ACHN (cell line): ENCODE measurements at places on chromosomes 5 and 9.

DNA sequence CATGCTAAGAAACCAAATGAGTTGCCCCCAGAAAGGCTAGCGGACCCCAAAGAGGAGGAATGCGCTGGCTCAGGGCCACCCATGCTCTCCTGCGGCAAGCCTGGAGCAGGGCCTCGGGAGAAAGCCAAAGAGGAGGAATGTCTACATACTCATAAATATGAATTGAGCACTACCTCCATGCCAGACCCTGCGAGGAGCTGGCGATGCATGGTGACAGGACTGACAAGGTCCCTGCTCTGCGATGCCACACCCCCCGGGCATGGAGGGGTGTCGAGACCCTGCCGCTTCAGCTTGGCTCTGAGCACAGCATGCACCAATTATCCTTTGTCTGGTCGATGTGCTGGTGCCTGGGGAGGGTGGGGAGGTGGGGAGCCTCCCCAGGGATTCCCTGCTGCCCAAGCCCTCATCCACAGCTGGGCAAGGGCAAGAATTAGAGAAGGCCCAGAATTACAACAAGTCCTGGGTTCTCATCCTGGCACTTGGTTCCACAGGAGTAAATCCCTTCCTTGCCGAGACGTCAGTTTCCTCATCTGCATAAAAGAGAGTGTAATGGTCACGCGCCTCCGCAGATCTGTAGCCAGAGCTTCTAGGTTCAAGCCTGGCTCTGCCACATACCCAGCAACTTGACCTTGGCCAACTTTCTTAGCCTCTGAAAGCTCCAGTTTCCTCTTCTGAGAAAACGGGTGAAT lies 74.4 kb downstream of the FAM114A2 start:
- no peak for DNase-seq

GRCh38 chr5:53076014-53076583 lies 33.5 kb downstream of the MOCS2 start:
- no peak for DNase-seq

DNA sequence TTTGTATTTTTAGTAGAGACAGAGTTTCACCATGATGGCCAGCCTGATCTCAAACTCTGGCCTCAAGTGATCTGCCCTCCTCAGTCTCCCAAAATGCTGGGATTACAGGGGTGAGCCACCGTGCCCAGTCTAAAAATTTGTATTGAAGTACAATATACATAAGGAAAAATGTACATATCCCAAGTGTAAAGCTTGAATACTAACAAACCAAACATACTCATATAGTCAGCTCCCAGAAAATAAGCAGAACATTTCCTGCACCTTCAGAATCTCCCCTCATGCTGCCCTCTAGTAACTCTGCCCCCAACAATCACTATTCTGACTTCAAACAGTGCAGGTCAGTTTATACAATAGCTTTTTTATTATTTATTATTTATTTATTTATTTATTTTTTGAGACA lies 1.6 kb upstream of the NOL6 start:
- DNase-seq: no peak

DNA sequence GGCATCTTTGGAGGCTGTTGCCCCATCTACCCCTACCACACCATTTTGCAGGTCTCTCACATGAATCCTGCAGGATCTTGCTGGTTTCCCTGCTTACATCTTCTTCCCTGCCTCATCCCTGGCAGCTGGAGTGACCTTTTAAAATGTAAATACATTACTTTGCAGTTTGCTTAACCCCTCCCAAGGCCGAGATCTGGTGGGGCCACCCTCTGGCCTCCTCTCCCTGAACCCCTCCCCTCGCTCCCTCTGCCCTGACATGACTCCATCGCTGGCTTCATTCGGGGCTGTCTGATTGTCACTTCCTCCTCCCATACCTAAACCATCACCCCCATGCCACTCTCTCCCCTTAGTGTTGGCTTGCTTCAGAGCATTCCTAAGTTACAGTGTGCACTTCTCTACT lies 12.6 kb upstream of the PALM2AKAP2 start:
- DNase-seq: no peak

DNA sequence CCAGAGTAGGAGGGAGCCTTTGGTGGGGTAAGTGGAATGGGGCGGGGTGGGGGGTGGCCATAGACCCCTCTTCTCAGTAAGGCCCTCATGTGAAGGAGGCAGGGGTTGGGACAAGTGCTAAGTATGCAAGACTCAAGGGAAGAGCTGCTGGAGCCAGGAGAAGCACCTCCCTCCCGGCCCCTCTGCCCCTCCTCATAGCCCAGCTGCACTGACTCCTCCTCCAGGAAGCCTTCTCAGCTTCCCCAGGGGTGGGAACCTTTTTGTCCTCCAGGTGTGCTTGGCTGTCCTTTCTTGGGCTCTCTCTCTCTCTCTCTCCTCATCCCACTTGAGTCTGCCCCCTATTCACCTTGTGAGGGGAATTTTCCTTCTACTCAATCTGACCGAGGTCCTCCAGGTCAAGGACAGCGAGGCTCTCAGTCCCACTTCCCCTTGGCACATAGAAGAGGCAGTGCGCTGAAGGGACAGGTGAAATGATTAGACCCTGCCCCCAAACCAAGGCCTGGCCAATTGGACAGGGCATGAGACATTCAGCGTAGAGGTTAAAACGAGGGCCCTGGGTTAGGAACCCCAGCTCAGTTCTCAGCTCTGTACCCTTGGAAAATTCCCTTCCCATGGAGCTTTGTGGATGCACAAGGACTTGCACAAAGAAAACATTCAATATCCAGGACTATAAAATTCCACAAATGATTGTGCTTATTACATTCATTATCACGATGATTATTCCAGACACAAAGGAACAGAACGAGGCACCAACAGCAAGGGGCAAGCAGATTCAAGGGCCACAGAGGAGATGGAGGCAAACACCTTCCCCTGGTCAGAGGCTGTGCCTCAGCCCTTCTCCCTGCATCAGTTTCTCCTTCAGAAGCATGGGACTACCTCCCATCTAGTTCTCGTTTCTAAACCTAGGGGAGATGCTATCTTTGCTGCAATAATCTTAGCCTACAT lies 45.6 kb upstream of the IL17B start:
- DNase-seq: no peak

GRCh38 chr9:116147821-116148220 lies 5.8 kb upstream of the PAPPA start:
- no peak for DNase-seq

GRCh38 chr5:44538797-44539601 lies 149.8 kb upstream of the FGF10 start:
- no peak for DNase-seq

DNA sequence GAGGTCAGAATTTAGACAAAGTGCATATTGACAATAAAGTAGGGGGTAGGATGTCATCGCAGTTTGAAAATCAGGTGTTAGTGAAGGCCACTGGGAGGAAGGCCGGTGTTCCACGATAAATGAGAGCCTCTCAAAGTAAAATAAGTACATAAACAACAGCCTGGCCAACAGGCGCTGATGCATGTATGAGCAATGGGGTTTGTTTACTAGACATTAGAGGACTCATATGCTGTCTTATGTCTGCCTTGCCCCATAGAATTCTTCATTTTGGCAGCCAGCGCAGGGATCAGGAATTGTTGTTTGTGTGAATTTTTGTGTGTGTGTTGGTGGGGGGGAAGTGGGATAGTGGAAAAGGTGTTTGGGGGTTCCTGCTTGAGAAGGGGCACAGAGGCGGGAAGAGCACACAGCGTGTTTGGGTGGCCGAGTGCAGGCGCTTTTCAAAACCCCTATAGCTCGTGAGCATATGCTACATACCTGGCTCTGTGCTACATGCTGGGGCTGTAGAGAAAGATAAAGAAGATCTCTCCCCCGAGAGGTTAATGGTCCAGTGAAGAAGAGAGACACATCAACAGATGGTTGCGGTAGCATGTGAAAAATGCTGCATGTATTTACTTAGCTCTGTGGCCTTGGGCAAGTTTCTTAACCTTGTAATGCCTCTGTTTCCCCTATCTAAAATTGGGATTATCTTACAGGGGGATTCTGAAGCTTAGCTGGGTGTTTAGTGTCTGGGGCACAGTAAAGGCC lies 11.5 kb downstream of the SNX30 start:
- no peak for DNase-seq

DNA sequence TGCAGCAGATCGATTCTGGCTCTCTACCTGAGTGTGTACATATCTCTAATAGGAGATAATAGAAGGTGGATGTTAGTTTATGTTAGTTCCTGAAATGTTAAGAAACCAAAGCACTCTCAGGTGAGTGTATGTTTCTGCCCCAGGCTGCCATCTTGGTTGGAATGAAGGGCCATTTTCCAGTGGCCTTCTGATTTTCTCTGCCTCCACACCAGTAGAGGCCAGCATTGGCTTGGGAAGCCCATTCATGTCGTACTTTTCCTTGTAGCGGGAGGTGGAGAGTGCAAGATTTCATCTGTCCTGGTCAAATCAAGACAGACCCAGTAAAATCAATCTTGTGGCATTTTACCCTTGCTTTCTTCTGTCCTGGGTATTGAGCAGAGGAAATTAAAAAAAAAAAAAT lies 91.0 kb downstream of the GAS1 start:
- DNase-seq: no peak

- DNase-seq: no peak
Measured at GRCh38 chr9:5553211-5553610, 42.9 kb downstream of the PDCD1LG2 start.

DNA sequence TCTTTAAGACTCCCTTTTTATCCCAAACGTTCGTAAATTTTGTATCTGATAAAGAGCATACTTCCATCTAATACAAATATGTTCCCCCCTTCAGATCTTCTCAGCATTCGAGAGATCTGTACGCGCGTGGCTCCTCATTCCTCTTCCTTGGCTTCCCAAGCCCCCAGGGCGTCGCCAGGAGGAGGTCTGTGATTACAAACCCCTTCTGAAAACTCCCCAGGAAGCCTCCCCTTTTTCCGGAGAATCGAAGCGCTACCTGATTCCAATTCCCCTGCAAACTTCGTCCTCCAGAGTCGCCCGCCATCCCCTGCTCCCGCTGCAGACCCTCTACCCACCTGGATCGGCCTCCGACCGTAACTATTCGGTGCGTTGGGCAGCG lies 19.9 kb downstream of the CDKN2A start:
- DNase-seq: no peak

- DNase-seq: no peak
Measured at GRCh38 chr5:59769041-59769360, 124.5 kb downstream of the PDE4D start.

GRCh38 chr9:91515074-91515687 lies 91.5 kb upstream of the NFIL3 start:
- DNase-seq: peak; percentile 27

DNA sequence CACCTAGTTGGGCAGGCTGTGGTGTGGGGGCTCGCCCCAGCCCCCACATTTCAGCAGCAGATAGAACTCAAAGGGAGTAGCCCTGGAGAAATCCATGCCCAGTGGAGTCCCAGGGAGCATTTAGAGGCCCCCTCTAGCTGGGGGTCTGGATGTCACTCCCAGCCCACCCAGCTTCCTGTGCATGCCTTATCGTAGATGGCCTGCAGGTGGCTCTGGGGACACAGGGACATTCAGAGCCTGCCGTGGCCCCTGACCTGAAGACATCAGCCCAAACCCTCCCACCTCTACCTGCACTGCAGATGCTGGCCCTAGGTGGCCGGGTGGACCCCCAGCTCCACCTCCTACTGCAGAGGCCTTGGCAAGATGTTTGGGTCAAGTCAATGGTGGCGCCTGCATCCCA lies 49.0 kb upstream of the LMX1B start:
- no peak for DNase-seq

DNA sequence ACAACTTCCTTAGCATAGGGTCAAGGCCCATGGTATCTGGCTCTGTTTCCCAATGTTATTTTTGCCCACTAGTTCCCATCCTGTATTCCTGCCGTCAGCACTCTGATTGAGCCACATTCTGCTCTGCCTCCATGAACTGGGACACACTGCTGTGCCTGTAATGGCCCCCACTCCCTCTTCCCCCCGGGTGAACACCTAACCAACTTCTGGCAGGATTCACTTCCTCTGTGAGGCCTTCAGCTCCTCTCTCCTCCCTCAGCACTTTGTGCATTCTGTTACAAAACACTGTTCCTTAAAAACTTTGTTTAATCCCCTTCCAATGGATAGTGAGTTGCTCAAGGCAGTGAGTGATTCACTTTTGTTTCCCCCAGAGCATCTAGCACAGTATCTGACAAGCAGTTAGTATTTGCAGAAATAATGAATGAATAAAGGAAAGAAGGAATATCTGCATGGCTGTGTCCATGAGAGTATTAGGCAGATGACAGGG lies 183.6 kb downstream of the EFNA5 start:
- no peak for DNase-seq

DNA sequence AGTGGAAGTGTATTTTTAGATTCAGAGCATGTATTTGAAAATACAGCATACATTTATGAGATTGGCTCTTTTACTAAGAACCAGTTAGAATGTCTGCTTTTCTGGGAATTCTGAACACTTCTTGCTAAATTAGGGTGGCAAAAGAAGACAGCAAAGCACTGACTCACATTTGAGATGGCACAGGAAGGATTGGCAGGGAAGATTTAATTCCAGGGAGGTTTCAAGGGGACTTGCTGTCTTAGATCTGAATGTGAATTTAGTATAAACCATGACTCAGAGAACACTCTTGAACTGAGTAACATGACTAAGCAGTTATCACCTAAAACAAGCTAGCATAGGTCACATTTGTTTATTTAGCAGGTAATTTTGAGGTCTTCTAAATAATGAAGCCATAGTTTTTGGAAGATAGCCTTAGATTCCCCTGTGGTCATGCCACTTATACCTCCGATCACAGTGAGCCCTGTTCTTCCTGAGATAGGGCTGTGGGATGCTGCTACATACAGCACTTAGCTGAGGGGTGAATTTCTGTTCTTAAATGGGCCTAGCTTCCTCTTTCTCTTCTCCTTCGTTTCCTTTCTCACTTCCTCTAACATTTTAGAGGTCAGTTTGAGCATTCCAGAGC lies 173.8 kb downstream of the PCSK1 start:
- DNase-seq: peak; percentile 12

- DNase-seq: no peak
Measured at GRCh38 chr5:54524704-54525103, 7.1 kb downstream of the SNX18 start.

DNA sequence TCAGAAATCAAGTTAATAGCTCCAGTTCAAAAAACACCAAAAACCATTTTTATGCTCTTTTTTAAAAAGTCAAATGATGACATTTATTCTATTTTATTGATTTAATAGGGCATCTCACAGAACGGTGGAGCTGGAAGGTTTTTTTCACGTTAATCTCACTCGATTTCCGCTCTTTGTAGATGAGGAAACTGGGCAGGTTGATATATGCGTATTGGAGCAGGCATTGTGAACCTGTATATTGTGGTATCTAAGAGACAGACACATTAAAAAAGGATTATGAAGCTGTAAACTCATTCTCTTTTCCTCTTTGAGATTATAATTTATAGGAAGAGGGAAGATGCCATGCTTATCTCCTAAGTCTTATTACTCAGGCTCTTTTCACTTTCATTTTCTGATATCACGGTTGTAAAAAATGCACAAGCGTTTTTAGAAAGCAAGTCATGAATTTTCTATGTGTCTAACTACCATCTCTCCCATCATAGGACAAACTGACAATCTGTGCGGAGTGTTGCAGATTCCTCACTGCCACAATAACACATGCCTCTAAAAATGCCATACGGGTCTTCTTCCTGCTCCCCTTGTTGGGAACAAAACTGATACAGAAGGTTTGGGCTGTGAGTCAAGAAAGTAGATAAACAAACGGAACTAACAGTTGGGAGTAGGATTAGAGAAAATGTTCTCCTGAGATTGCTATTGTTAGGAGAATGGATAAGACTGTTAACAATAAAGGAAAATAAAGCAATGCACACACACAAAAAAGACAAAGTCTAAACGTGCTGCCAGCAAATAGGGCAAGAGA lies 1997.7 kb downstream of the MAT2B start:
- DNase-seq: no peak

GRCh38 chr5:139378101-139378825 lies 4.8 kb downstream of the SLC23A1 start:
- no peak for DNase-seq

- DNase-seq: no peak
Measured at GRCh38 chr5:110549301-110549700, 177.2 kb downstream of the TMEM232 start.
